ENCODE measurements at places on chromosomes 13 and 19.

GRCh38 chr13:53152057-53152421, 123.4 kb downstream of the OLFM4 start:
- DNase-seq = no peak

GRCh38 chr13:51821606-51822005, 17.6 kb upstream of the DHRS12 start:
- DNase-seq = no peak

DNA sequence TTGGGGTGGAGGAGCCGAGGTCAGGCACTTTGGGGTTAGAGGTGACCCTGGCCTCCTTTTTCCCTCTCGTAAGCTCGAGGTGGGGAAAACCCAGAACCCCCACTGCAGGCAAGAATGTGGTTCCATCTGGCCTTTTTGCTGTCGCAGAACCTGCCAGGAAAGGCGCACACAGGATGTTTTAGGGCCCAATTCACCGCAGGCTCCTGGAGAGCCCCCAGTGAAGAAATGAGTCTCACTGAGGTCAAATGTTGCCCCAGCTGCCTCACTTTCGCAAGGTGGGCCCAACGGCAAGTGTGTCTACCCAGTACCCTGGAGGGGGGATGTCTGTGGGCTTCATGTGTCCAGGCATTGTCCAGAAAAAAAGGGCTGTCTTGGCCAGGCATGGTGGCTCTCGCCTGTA, 61.8 kb downstream of the PEX11G start:
- DNase-seq = no peak

DNA sequence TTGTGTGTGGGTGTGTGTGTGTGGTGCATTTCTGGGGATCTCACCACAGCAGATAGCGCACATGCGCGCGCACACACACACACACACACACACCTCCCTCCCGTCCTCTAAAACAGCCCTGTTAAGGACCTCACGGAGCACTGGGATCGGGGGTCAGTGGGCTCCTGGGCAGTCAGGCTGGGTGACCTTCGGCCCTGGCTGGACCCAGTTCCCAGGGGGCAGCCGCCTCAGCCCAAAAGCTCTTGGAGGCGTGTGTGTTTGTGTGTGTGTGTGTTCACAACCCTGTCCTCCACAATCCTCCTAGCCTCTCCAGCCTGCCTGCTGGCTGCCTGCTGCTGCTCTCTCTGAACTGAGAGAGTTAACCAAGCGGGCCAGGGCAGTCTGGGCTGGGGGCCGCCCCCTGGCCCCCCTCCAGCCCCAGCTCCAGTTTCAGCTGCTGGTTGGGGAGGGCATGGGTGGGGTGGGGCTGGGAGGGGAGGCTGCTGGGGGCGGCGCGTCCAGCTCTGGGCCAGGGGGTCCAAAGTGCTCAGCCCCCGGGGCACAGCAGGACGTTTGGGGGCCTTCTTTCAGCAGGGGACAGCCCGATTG, at the start of gene FXYD1:
Gene FXYD1 (plus strand): TSS at position 520 of the 588 bp plus-strand sequence. CDS start 1,256 bp downstream, outside the sequence.
- no peak for DNase-seq

GRCh38 chr19:8212212-8212611, 3.0 kb downstream of the CERS4 start:
- no peak for DNase-seq

DNA sequence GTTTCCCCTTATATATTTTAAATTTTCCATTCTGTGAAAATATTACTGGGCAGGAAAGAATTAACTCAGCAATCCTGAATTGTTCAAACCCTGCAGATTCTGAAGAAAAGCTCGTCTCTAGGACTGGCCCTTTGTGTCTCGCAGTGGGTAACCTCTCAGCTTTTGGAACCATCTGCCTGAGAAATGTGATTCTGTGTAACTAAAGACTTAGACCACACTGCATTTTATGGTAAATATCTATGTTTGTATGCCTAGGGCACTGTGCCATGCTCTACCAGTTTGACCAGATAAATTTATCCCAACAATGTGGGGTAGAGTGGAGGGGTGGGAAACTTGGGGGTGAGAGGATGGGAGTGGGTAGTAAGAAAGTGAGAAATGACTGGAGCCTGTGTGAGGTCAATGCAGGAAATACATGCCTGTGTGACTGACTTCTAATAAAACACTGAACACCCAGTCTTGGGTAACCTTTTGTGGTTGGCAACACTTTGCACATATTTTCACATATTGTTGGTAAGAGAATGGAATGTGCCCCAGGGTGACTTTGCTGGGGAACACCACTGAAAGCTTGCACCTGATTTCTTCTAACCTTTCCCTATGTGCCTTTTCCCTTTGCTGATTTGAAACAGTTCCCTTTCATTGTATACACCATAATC, 1181.9 kb downstream of the OLFM4 start:
- DNase-seq = no peak

- DNase-seq = no peak
These were observed 3.7 kb downstream of the CDC34 start for GRCh38 chr19:535017-535835.

DNA sequence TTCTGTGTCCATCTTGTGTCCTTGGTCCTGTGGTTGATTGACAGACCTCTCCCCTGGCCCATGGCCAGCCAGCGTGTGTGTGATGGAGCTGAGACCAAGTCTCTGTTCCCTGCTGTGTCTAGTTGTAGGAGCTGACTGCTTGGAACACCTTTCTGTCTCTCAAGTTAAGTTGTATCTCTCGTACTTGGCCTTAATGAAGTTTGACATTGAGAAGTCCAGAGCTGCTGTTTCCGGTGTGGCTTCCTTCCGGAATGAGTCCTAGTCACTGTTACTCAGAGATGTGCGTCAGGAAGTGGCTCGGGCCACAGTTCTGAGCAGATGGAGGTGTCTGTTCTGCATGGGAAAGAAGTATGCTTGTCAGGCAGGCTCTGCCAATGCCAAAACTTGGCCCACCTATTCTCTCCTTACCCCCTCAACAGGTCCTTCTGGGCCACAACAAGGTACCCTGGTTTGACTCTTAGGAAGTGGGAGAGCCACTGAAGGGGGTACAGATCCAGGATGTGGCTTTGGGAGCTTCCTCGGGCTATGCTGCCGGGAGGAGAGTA, 54.3 kb downstream of the GATAD2A start:
- peak; percentile 65 for DNase-seq

- DNase-seq = no peak
These were observed 2.8 kb downstream of the AP3D1 start for GRCh38 chr19:2148482-2149135.

GRCh38 chr13:106329941-106330340, 205.5 kb downstream of the EFNB2 start:
- DNase-seq = no peak

- no peak for DNase-seq
These were observed 18.6 kb downstream of the LAIR2 start for GRCh38 chr19:54521022-54521859.

GRCh38 chr13:74306496-74306895, 172.3 kb upstream of the KLF12 start:
- DNase-seq = no peak

- DNase-seq = no peak
These were observed 410.7 kb downstream of the MZT1 start for GRCh38 chr13:72316716-72317115.

- DNase-seq = no peak
These were observed 222.8 kb downstream of the NDFIP2 start for GRCh38 chr13:79703772-79704171.

- DNase-seq = no peak
These were observed 5.6 kb downstream of the SAFB start for GRCh38 chr19:5628461-5628860.

DNA sequence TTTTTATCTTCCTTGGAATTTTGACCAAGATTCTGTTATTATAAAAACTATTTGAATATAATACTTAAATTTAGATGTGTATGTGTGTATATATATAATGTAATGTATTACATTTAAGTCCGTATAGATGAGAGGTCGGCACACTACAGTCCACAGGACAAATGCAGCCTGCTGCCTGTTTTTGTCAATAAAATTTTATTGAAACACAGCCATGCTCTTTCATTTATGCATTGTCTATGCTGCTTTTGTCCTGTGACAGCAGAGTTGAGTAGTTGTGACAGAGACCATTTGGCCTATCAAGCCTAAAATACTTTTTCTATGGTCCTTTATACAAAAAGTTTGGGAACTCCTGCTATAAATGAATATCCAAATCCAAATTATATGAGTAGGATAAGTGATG, 69.7 kb downstream of the PCCA start:
- no peak for DNase-seq

DNA sequence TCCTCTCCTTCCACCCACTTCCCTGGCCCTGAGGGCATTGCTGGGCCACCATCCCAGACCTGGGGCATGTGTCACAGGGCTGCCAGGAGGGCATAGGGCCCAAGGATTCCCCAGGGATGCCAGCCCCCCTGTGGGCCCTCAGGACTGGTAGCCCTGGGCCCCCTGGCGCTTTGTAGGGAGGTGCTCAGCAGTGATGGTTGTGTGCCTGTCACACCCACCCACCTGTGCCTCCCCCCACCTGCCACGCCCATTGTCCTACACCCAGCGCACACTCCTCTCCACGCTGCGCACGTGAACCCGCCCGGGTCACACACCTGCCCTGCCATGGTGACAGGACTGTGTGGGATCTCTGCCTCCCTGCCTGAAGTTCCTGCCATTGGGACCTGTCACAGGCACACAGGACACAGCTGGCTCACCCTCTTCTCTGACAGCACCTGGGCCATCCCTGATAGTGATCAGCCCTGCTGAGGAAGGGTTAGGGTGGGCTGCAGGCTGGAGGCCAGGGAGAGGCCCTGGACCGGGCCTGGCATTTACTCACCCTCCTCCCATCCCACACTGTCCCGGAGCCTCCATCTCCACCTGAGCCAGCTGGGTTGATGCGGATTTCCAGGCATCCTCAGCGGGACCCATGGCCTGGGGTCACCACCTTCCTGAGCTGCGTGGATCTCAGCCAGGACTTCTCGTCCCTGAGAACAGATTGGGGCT, 23.9 kb downstream of the WTIP start:
- no peak for DNase-seq

DNA sequence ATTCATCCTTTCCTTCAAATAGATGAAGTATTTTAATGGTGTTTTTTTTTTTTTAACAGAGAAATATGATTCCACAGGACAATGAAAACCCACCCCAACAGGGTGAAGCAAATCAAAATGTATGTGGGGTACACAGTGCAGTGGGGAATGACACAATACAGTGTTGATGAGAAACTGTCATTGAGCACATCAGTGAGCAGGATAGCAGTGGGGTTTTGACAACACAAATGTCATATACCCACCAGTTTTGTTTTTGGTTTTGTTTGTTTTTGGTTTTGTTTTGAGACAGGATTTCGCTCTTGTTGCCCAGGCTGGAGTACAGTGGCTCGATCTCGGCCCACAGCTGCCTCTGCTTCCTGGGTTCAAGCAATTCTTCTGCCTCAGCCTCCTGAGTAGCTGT, 29.2 kb downstream of the ZNF844 start:
- no peak for DNase-seq

DNA sequence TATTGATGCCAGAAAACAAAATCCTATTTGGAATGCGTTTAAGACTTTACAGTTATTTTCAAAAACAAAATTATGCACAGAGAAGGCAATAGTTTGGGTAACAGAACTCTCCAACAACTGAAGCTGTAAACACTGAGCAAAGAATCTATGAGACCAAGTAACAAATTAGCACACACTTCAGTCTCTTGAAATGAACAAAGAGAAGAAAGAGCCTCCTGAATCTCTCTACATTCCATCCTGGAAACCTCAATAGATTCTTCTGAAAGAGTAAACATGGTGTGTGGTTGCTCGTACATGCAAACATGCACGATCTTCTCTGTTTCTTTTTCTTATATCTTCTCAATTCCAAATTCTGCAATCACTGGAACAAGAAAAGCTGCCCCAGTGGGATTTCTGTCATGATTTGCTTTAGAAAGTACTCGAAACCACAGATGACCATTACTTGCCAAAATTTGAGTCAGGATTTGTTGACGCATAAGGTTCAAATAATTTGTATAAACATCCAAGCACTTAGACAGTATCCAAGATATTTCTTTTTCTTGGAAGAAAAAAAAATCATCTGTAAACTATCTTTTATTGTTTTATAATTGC, 137.9 kb upstream of the DACH1 start:
- DNase-seq = no peak

- DNase-seq = no peak
These were observed 13.1 kb downstream of the PCCA start for GRCh38 chr13:100102042-100102441.

Data from lower lobe of right lung (tissue), 2 donors.